ENCODE measurements at places on chromosomes 1 and 21.
A peak's percentile ranks its signal among the peaks of the same experiment; 100 is the strongest.

- no peak for DNase-seq
These were observed 3.2 kb upstream of the TMEM63A start for GRCh38 chr1:225885336-225885735.

GRCh38 chr1:103337779-103338178, 187.7 kb upstream of the RNPC3 start:
- DNase-seq, result no peak

DNA sequence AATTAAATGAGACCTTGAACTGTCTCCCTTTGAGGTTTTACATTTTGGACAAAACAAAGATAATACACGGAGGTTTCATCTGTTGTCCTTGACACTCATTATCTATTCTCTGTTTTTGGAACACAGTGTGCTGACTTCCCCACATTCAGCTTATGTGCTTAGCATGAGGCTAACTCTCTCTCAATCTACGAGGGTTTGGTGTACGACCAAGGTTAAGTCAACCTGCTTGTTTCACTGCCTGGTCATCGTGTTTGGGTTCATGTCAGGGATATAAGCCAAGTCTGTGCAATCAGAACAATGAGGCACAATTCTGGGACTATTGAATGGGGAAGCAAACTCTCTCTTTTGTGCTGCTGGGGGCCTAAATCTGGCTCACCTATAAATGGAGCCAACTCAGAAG, 328.5 kb upstream of the USP25 start:
- no peak for DNase-seq

- DNase-seq, result no peak
These were observed 2.3 kb upstream of the CTNNBIP1 start for GRCh38 chr1:9912264-9912936.

DNA sequence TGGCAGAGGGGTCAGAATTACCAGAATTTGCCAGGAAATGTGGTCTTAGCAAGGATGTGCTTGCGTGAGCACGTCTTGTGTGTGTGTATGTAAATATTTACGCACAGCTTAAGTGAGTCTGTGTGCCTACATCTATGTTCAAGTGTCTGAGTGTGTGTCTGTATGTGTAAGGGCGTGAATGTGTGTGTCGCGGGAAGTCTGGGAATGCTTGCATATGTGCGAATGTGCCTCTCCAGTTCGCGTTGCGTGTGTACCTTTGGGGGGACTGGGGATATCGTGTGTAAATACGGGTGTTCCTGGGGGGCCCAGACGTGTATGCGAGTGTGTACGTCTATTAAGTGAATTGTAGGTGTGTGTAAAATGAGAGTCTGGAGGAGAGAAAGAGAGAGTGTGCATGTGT, 68.6 kb upstream of the POU3F1 start:
- no peak for DNase-seq

GRCh38 chr21:44874497-44875315, 1.2 kb upstream of the PTTG1IP start:
- DNase-seq, result peak; percentile 73

DNA sequence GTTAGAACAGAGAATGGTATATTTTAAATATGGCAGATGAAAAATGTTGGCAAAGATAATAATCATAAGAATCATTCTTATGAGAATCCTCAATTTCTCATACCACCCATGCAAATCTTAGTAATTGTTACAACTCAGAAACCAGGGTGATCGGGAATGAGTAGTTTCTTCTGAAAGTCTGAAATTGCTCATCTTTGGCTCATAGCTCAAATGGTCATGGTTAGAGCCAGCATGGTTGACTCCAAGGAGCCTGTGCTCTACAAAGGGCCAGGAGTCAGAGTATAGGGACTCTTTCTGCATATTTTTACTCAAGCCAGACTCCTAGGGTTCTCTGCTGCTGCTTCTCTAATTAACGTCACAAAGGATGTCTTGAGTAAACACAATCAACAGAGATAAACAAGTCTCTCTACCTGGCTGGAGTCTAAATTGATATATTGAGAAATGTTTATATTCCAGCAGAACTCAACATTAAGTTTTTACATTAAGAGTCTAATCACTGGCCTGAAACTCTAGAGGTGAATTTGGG, 1.9 kb upstream of the ETV3 start:
- no peak for DNase-seq

DNA sequence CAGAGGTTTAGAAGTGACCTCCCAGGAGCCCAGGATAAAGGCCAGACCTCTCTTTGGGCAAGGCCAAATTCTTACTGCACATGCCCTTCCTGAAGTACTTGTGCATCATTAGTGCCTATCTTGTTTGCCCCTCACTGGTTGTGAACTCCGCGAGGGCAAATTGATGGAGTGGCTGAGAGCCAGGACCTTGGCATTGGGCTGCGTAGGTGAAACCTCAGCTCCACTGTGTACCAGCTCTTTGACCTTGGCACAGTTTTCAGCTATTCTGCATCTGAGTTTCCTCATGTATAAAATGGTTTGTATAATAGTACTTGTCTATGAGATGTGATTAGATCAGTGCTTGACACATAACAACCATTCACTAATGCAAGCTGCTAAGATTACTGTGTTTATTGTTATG, 11.5 kb downstream of the OTUD3 start:
- no peak for DNase-seq

GRCh38 chr1:176522310-176522845, 59.4 kb downstream of the PAPPA2 start:
- DNase-seq, result no peak

DNA sequence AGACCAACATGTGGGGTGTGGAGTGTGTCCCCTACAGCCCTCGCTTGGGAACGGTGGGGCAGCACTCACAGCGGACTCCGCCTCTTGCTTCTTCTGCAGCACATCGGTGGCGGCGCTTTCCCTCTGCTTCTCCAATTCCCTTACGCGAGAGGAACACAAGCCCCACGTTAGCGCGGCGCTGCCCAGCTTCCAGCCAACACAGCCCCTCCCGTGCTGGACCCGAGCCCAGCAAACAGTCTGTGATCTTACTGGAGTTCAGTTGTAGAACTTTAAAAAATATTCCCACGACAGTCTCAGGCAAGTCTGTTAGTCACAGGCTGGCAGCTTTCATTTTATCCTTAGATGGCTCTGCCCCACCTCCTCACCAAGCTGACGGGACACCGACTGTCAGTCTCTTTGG, 13.6 kb downstream of the THAP3 start:
- DNase-seq, result no peak

DNA sequence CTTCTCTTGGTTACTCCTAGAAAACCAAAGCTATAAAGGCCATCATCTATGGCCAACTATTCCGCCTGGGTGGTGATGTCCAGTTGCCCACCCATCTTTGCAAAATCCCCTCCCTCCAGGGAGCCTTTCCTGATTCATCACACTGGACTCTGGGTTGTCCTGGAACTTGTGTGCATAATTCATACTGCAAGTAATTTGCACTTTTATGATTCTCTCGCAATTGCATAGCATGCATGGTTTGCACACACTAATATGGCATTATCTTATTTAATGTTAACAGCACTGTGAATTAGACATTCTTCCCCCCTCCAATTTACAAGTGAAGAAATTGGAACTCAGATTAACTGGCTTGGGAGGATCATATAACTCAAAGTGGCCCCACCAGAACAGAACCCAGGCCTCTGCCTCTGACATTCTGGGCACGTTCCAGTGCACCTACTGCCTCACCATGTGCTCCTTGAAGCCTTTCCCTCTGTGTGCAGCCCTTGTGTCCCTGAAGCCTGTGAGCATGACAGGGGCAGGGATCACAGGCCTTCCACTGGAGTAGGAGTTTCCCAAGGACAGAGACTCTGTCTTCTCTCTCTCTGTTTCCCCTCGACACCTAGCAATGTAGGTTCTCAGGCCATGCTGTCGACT, 98.9 kb upstream of the IPO9 start:
- no peak for DNase-seq

- no peak for DNase-seq
These were observed 69.4 kb upstream of the MORC3 start for GRCh38 chr21:36250423-36251075.

GRCh38 chr21:29313662-29314408, 15.1 kb downstream of the BACH1 start:
- DNase-seq, result no peak

GRCh38 chr1:154178013-154178412, 13.9 kb downstream of the TPM3 start:
- no peak for DNase-seq

DNA sequence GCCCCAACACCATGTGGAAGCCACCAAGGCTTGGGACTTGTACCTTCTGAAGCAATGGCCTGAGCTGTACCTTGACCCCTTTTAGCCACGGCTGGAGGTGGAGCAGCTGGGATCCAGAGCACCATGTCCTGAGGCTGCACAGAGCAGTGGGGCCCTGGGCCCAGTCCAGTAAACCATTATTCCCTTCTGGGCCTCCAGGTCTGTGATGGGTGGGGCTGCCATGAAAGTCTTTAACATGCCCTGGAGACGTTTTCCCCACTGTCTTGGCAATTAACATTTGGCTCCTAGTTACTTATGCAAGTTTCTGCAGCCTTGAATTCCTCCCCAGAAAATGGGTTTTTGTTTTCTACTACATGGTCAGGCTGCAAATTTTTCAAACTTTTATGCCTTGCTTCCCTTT, 323.7 kb upstream of the ZP4 start:
- DNase-seq, result no peak

GRCh38 chr21:25858325-25858724, 123.6 kb downstream of the GABPA start:
- peak; percentile 55 for DNase-seq

GRCh38 chr1:214416858-214417257, 134.5 kb downstream of the PTPN14 start:
- DNase-seq, result no peak

- DNase-seq, result no peak
These were observed 245.3 kb upstream of the CSF3R start for GRCh38 chr1:36728051-36728450.

- no peak for DNase-seq
These were observed 17.4 kb downstream of the IL6R start for GRCh38 chr1:154422521-154422920.

GRCh38 chr1:201501144-201501543, 5.8 kb downstream of the CSRP1 start:
- DNase-seq, result no peak

GRCh38 chr1:3695326-3696217, 43.3 kb downstream of the TP73 start:
- no peak for DNase-seq
